ENCODE measurements at places on chromosomes 12 and 14. TPM values are rescaled to one million over a fixed set of nuclear protein-coding genes. Genes with fewer than 3 reads are reported as not detected.

Gene CATSPERB
- 3.6 TPM for total RNA-seq

- no peak for DNase-seq
These were observed 11.3 kb downstream of the SELPLG start for GRCh38 chr12:108622421-108622820.

DNA sequence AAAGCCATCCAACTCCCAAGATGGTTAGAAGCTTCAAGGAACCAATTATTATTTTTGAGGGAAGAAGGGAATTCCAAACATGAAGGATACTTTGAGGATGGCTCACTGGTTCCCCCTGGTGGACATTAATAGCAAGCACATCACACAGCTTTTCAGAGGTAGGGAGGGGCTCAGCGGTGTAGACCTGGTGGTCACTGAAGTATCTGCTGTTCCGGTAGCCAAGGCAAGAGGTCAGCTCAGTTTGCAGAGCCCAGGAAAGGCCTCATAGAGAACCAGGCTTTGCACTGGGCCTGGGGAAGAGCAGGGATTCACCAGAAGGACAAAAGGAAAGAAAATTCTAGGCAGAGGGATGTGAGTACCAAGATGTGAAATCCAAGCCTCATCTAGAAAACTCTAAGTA lies 118.7 kb downstream of the KSR2 start:
- DNase-seq = no peak

DNA sequence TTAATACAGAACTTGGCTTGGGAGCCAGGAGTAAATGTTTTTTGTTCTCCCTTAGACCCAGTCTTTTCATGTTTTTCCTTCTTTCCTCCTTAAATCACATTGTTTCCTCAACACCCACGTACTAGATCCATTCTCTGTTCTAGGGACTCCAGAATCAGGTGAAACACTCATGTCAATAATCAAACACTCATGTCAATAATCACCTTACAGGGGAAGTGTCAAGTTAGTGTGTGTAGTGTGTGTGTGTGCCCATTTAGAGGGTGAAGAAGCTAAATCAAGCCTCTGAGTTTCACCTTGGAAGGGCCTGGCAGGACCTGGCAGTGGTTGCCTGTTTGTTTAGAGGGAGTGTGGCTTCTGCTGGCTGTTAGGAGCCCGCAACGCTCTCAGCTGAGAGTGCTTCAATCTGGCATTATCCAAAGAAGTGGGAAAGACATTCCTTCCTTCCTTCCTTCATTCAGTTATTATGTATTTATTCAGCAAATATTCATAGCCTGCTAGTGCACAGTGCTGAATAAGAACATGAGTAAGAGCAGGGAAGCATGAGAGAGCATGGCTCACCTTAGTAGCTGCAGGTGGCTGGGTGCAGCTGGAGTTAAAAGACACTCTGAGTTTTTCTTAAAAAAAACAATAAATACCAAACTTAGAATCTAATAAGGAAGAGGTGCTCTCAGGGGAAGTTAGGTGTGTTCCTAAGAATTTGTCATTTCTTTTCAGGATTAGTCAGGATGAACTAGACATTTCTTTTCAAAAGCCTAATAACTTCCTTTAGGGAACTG lies 17.6 kb upstream of the EID3 start:
- no peak for DNase-seq

Gene RNASE7
- not detected for total RNA-seq

DNA sequence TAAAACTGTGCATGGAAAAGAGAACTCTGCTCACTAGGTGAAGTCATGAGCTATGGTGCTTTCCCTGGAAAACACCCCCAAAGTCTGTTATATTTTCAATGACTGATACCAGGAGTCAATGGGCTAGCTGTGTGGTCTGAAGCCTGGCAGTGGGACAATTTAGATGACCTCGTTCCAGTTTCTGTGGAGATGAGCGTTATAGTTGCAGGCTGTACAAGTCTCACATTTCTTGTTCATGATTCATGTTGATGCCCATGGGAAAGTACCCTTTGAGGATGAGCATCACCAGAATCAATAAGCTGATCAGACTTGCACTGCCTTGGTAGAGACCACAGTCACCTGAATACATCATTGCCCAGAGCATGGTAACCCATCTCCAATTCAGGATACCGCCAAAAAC lies 70.7 kb downstream of the NOVA1 start:
- no peak for DNase-seq

GRCh38 chr14:71675126-71675899 lies 256.9 kb upstream of the RGS6 start:
- no peak for DNase-seq

DNA sequence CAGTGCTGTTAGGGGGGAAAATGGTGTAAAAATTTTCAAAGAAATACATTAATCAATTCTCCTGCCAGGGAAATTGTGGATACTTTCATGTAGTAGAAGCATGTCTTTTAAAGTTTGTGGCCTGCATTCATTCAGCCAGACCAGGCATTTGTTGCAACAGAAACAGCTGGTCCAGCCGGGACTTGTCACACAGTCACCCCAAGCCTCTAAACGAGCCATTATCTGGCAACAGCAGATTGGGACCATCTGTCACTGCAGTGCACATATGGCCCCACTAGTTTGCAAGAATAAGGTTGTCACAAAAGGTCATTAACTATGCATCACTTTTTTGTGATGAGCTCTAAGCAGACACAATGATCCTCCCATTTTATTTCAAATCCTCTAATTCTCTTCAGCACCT lies 193.9 kb downstream of the PHLDA1 start:
- DNase-seq = no peak

GRCh38 chr12:100077367-100077766 lies 65.3 kb downstream of the BLTP3B start:
- no peak for DNase-seq

- no peak for DNase-seq
These were observed 17.4 kb upstream of the B4GALNT3 start for GRCh38 chr12:442235-442884.

Gene CGRRF1
- total RNA-seq = 28.3 TPM

DNA sequence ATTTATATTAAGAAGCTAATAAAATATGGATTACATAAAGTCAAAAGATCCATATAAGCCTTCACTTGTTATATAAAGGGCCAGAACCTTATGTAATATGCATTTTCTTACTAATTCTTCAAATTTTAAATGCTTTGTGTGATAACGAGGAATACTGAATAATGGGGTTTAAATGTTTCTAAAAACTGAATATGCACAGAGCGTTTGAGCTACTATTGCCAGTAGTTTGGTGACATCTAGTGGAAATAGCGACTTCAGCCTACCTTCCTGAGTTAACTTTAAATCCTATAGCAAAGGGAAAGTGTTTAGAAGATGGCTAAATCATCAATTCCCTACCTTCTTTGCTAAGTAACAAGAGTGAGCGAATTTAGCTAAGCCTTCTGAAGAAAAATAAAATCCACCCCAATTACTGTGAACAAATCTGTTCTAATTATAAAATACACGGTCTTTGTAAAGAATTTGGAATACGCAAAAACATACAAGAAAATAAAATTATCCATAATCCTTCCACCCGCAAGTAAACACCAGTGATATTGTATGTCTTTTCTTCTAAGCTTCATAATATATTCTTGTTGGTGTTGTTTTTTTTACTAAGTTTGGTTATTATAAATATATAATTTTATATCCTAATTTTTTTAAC lies 115.5 kb upstream of the G2E3 start:
- peak; percentile 55 for DNase-seq

Gene DCN
- total RNA-seq = 3,503 TPM

Gene GPD1
- total RNA-seq = 2.2 TPM

DNA sequence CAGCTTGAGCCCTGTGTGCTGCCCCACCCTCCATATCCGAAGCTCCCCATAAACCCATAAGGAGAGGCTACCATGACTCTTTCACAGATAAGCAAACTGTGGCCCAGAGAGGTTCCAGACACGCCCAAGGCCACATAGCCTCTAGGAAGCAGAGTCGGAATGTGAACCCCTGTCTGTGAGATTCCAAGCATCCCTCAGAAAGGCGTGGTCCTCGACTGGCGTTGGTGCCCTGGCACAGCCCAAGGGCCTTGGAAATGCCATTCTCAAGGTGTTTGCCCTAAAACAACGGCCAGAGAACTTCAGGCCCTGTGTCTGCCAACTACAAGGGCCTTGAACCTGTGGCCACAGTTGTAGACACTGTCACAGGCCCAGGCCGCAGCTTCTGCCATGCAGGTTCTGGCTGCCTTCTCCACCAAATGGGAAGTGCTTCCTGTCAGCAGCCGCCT lies 8.5 kb upstream of the DIO3 start:
- DNase-seq = no peak

Gene ATL1
- 18.6 TPM for total RNA-seq

DNA sequence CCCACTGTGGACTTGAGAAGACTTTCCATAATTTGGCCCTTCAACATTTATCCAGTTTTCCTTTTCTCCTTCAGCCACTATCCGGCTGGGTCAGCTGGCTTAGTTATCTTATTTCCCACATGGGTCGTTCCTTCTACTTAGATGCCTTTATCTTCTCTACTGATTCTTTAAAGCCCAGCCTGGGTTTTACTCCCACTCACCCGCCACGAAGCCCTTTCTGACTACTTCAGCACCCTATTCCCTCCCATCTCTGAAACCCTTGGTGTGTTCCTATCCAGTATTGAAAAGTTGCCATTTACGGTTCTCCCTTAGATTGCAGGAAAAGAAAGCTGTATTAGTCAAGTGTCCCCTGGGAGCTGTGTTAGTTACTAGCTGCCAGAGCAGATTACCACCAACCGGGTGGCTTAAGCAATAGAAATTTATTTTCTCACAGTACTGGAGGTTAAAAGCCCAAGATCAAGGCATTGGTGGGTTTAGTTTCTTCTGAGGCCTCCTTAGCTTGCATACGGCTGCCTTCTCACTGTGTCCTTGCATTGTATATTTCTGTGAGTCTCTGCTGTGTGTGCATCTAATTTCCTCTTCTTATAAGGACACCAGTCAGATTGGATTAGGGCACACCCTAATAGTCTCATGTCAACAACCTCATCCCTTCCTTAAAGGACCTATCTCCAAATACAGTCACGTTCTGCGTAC lies 105.5 kb downstream of the GPATCH2L start:
- DNase-seq = no peak

DNA sequence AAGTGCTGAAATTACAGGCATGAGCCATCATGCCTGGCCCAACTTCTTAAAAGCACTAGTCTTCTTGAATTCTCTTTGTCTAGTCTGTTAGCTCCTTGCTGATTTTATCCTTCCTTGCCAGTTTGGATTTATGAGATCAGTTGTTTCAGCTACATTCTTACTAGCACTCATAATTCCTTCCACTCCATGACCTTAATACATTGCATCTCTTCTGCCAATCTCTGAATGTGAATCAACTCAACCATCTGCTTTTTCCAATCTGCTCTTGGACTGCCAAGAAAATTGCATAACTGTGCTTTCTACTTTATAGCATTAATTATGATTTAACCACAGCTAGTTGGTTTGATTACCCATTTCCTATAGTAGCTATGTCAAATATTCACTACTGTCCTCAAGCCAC lies 14.9 kb upstream of the HEATR5A start:
- no peak for DNase-seq

- DNase-seq = no peak
These were observed 106.1 kb upstream of the TMEM132D start for GRCh38 chr12:130009961-130010360.

- DNase-seq = no peak
These were observed 2.5 kb upstream of the LALBA start for GRCh38 chr12:48572326-48572725.

GRCh38 chr14:99035712-99036610 lies 236.0 kb downstream of the BCL11B start:
- peak; percentile 69 for DNase-seq

DNA sequence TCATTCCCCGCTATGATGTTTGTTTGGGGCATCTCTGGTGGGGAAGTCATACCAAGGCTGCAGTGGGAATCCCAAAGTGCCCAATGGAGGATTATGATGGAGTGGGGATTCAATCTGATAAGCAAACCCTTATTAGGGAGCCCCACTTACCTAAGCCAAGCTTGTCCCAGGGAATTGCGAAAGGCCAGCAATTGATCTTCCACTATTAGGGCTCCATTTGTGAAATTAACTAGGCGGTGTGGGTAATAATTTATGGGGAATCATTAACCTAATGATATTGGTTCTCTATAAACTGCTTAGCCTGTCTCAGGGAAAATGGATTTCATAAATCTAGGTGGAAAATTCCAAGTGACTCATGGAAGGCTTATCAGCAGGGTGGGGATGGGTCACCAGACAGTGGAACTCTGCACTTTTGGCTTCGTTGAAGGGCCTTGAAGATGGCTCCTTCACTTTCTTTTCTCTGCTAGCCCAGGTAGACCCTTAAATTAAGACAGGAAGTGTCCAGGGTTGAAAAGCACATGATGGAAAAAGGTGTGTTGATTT lies 113.0 kb upstream of the WSCD2 start:
- DNase-seq = no peak

Gene OR4E2
- not detected for total RNA-seq

- no peak for DNase-seq
These were observed 5.9 kb downstream of the TOMM20L start for GRCh38 chr14:58401587-58401986.

GRCh38 chr12:104638851-104639240 lies 182.1 kb downstream of the CHST11 start:
- DNase-seq = no peak

Measured in urinary bladder (tissue), 4 donors.